ENCODE measurements at places on chromosomes 5 and 9.

DNA sequence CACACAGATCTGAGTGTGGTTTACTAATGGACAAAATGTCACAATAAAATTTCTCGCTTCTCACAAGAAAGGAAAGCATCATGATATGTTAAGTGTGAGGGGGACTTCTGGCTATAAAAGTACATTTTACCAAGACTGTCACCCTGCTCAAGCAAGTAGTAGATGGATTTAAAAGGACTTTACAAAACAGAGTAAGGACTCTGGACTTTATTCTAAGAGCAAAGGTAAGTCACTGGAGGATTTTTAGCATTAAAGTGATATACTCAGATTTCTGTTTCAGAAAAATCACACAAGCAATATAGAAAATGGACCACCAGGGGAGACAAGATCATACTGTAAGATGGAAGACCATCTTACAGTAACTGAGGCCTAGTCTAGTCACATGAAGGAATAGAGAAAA is 19.7 kb downstream of the FANCC start:
- ATAC-seq = no peak

DNA sequence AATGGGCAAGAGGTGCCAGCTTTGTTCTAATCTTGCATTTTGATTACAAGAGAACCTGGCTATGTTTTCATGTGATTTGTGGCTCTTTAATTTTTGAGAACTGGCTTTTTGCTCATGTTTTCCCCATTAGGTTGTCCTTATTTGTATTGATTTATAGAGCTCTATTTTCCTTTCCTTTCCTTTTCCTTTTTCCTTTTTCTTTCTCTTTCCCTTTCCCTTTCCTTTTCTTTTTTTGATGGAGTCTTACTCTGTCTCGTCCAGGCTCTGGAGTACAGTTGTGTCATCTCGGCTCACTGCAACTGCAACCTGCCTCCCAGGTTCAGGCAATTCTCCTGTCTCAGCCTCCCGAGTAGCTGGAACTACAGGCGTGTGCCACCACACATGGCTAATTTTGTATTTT is 55.5 kb downstream of the GPBP1 start:
- no peak for ATAC-seq

- ATAC-seq = no peak
Observed at GRCh38 chr5:68846828-68847227, 247.0 kb upstream of the SLC30A5 start.

DNA sequence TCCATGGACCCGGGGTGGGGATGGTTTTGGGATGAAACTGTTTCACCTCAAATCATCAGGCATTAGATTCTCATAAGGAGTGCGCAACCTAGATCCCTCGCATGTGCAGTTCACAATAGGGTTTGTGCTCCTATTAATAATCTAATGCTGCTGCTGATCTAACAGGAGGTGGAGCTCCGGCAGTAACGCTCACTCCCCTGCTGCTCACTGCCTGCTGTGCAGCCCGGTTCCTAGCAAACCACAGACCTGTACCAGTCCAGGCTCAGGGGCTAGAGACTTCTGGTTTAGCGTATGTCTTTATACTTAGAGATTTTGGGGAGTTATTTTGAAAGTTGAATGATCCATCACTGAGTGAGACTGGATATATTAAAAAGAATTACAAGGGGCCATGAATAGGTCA is 50.2 kb downstream of the RICTOR start:
- ATAC-seq = no peak

GRCh38 chr5:149803641-149804468 is 73.7 kb downstream of the PPARGC1B start:
- ATAC-seq = no peak

DNA sequence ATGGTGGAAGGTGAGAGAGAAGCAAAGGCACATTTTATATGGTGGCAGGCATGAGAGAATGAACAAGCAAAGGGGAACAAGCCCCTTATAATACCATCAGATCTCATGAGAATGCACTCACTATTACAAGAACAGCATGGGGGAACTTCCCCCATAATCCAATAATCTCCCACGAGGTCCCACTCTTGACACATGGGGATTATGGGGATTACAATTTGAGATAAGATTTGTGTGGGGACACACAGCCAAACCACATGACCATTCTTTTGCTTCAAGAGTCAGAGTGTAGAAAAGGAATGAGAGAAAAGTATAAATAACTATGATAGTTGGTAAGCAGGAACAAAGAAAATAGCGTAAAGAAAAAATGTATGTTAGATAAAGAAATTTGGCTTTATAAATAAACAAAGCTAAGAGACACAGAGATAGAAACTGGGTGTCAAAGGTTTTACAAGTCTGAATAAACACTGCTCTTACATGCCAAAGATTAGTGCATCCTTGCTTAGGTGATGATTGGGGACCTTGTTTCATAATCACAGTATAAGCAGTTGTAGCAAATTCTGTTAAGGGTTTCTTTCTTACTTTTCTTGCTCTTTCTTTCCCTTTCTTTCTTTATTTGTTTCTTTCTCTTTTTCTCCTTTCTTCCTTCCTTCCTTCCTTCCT is 91.9 kb upstream of the PAPPA start:
- no peak for ATAC-seq

- no peak for ATAC-seq
Observed at GRCh38 chr5:160837211-160837610, 14.8 kb downstream of the ATP10B start.

DNA sequence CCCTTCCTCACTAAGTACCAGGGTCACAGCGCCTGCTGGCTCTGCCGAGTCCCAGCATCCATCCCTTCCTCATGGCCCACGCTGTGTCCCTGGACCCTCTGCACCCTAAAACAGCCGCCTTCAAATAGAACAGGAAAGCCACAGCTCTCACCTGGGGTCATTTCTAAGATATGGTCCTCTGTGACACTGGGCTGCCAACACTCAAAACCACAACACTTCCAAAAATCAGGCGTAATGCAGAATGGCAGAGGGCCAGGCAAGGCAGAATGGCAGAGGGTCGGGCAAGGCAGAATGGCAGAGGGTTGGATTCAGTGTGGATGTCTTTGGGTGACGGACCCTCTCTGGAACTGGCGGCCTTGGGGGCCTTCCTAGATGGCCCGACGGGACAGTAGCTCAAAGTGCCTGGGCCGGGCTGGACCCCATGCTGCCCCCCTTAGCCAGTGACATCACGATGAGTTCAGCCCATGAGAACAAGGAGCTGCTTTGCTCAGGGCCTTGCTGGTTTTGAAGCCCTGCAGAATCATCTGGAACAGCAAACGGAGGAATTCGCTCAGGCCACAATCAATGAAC is 35.3 kb downstream of the ZDHHC11B start:
- ATAC-seq = no peak

DNA sequence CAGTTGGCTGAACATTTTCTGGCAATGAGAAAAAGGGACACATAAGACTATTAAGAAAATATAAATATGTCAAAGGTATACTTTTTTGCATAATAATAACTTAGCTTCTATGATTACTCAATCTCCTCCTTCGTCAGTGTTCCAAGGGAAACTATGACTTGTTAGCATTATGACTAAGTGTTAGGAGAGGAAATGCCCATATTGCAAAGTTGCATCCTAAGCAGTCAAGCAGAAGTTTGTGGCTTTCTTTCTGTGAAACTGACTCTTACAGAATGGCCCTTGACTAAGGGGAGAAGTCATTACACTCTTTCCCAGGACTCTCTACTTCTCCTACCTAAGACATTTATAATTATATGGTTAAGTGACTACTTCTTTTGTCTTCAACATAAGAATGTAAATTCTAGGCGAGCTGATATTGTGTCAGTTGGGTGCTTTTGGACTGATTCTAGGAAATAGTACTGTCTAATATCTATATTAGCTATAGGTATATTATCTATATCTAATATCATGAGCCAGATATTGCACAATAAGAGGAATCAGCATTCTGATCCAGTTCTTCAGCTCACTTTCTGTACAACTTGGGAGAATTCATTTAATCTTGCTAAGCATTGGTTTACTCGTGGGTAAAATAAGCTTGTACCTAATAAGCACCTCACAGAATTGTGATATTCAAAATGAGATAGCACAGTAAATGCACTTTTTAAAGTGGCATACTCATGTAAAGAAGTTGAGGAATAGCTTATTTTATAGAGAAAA is 16.4 kb upstream of the SPINK6 start:
- peak; percentile 84 for ATAC-seq

DNA sequence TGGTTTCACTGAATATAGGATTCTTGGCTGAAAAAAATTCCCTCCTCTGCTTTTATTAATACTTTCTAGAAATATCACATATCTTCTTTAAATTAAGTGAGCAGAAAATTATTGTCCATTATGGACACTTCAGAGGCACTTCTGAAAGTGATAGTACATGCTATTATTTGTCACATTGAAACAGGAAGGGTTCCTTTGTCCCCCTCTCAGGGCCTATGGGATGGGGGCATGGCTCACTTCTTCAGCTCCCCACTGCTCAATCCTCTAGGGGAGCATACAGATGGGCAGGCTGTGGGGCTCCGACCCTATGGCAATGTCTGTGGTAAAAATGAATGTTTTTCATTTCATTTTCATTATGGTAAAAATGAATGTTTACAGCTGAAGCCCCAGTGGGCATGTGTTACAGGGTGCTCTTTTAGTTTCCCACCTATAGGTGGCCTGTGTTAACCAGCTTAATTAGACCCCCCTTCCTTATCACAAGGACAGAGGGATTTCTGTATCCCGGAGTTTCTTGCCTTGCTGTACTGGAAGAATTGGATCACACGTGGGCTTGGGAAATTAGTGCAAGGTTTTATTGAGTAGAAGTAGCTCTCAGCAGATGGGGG is 1225.2 kb downstream of the PTPRD start:
- no peak for ATAC-seq

GRCh38 chr5:39169081-39169480 is 50.3 kb downstream of the FYB1 start:
- no peak for ATAC-seq

DNA sequence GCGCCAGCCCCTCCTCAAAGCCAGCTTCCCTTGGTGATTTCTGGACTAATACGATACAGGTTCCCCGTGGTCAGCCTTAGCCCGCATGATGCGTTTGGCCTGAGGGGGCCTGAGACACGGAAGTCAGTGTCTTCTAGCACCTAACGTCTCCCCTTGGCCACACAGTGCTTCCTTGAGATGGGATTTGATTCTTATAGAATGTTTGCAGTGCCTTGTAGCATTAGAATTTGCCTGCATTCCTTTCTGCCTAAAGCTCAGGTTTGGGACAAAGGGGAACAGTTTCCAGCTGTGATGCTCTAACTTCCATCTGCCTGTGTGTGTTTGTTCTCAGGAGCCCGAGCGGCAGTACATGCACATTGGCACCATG is 34.4 kb downstream of the CFAP90 start:
- ATAC-seq = no peak

DNA sequence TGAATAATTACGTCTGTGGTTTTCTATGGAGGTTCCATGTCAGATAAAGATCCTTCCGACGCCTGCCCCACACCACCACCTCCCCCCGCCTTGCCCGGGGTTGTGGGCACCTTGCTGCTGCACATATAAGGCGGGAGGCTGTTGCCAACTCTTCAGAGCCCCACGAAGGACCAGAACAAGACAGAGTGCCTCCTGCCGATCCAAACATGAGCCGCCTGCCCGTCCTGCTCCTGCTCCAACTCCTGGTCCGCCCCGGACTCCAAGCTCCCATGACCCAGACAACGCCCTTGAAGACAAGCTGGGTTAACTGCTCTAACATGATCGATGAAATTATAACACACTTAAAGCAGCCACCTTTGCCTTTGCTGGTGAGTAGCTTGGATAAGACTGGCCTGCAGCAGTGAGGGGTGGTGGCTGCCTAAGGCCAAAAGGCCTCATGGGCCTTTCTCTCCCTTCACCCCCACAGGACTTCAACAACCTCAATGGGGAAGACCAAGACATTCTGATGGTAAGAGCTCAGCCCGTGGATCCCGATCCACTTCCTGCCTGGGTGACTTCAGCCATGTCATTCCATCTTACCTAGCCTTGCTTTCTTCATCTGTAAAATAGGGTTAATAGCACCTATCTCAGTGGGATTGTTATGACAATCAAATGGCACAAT is at the start of gene IL3:
Gene IL3 (plus strand): TSS at position 155 of the 661 bp plus-strand sequence. CDS start 52 bp downstream, at position 207.
- ATAC-seq = no peak

- peak; percentile 25 for ATAC-seq
Observed at GRCh38 chr9:129864991-129865647, 29.9 kb downstream of the USP20 start.

GRCh38 chr9:90219548-90220118 is 423.0 kb downstream of the DIRAS2 start:
- ATAC-seq = peak; percentile 28

DNA sequence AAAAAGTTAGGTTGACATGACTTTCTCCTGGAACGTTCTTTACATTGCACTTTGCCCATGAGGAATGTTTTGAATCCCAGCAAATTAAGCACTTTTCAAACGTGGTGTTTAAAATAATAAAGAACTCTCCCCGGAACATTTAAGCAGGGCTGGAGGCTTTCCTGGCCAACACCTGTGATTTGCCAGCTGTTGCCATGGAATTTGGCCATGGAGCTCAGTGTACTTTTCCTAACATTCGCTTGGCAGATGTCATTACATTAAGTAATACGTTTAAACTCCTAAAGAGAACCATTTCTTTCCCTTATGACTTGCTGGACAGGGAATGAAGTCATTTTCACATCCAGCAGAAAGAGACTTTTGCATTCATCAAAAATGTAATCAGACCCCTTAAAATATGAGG is 146.1 kb downstream of the GAS1 start:
- no peak for ATAC-seq

DNA sequence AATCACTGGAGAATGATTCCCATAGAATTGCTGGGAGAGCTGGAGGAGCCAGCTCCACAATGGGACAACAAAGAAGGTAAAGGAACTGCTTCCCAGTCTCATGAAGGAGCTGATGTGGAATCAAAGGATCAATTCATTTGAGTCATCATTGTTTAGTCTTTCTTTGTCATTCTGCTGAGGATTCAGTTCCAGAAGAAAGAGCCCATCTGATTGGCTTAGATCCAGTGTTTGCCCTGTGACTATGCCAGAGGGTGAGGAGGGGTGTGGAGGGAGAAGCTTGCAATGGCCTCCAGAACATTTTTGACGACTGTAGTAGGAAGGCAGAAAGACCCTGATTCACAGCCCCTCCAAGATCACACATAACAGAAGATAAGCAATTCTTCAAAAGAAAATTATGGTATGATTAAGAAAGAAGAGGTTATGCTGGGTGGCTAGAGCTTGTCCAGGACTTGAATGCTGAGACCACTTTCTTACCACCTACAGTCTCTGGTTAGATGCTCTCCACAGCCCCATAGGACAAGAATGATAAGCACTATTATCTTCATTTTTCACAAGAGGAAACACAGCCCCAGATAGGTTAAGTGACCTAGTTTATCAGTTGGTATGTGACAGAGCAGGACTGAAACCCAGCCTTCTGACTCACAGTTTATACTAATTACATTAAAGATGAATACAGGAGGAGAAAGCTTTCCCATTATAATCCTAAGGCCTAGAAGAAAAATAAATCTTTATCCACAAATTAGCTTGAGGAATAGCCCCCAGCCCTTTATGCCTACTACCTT is 363.1 kb downstream of the PRELID2 start:
- no peak for ATAC-seq
